Stimulated activated CD4-positive, alpha-beta T cell treated with anti-CD3 and anti-CD28 coated beads, Interleukin-4, amount 100 ng/mL, for 24 hours (primary cell): ENCODE measurements at places on chromosomes 3 and 15.

DNA sequence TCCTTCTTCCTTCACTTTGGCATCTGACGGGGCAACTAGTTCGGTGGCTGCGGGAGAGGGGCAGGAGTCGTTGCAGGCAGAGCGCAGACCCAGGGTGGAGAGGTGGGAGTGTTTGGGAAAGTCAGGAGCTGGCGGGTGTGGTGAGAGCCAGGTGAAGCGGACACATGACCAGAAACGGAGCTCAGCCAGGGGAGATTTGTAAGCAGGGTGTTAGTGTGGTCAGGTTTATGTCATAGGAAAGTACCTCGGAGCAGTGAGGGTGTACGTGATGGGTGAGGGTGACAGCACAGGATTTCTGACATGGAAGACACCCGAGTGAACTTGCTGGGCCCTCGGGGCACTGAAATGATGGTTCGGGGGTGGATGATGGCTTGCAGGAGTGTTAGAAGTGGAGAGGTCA is 247.4 kb upstream of the TPM1 start:
- DNase-seq = no peak

GRCh38 chr3:71694358-71694999 is 30.7 kb downstream of the EIF4E3 start:
- no peak for DNase-seq

- DNase-seq = no peak
Measured at GRCh38 chr15:92885224-92886041, 14.7 kb upstream of the CHD2 start.

- DNase-seq = no peak
Measured at GRCh38 chr15:81029414-81030300, 28.9 kb downstream of the TLNRD1 start.

DNA sequence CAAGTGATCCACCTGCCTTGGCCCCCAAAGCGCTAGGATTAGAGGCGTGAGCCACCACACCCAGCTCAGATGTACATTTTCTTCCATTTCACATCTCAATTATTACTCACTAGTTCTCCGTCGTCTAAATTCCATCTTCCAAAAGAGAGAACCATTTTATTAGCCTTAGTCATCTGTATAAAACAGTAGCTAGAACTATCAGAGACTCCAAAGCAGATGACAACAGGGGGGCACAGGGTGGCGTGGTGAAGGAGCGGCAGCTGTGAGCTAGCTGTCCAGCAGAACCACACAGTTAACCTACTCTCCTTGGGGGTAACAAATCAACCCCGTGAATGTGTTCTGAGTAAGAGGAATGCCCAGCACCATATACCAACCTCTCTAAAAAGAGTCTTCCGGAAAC is 7.1 kb downstream of the SLC25A20 start:
- DNase-seq = no peak

GRCh38 chr3:42381551-42382082 is 28.8 kb downstream of the LYZL4 start:
- no peak for DNase-seq

DNA sequence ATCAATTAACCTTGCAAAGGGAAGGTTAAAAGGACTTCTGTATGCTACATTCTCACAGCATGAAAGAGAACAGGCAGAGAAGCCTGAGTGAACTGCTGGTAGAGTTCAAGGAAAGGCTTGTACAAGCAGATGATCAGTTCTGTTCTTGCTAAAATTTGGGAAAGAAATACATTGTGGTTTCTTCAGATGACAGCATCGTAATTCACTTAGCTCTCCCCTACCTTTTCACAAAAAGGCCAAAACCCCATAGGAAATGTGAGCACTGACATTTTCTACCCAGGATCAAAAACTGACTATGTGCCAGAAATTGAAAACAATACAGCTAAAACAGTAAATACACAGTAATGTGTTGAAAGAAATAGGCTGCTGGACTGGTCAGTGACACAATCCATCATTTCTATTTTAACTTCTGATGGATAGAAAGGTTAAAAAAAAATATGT is 216.4 kb downstream of the DPH6 start:
- no peak for DNase-seq

- DNase-seq = no peak
Measured at GRCh38 chr3:167750272-167750971, 14.9 kb downstream of the SERPINI1 start.

DNA sequence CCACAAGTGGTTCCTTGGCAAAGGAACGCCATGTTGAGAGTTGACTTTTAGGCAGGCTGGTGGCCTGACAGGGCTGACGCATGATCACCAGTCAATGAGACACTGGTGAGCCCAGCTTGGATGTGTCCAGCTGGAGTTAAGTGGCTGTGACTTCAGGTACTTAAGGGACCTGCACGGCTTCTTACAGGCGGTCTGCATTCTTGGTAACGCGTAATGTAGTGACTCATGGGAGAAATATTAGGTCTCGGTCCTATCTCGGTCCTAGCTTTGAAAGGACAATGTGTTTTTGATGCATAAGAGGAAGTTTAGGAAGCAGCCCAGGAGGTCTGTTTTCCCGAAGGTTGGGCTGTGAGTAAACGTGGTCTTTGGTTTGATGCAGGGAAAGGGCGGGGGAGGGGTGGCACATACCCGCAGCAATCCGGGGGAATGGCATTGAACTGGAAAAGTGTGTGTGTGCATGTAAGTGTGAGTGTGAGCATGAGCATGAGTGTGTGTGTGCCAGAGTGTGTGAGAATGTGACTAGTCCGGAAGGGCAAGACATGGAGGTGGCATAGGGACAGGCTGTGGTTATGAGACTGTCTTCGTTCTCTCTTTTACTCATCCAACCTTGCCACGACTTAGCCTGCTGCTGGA is 55.3 kb downstream of the FAM43A start:
- DNase-seq = no peak

DNA sequence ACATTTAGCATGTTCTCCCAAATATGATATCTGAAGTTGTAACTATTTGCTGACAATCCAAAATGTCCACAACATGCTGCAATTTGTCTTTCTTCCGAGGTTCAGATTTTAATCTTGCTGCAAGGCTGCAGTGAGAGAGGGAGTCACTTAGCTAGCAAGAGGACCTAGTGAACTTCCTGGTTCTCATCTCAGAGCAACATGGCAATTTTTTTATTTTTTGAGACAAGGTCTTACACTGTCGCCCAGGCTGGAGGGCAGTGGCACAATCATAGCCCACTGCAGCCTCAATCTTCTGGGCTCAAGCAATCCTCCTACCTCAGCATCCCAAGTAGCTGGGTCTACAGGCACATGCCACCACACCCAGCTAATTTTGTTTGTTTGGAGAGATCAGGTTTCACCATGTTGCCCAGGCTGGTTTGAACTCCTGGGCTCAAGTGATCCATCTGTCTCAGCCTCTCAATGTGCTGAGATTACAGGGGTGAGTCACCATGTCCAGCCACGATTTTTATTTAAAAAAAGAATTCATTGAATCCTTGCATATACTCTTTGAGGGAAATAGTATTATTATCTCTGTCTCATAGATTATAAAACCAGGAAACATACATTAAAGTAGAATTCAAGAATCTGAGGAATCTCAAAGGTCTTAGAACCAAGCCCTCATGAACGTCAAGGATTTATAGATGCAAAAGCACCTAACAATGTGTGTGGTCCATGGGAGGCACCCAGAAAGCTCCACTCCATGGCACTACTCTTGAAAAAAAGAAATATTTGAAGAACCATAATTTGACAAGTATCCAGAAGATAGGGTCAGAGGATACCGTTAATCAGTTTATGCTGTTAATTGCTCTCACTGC is 9.1 kb downstream of the HDC start:
- no peak for DNase-seq

DNA sequence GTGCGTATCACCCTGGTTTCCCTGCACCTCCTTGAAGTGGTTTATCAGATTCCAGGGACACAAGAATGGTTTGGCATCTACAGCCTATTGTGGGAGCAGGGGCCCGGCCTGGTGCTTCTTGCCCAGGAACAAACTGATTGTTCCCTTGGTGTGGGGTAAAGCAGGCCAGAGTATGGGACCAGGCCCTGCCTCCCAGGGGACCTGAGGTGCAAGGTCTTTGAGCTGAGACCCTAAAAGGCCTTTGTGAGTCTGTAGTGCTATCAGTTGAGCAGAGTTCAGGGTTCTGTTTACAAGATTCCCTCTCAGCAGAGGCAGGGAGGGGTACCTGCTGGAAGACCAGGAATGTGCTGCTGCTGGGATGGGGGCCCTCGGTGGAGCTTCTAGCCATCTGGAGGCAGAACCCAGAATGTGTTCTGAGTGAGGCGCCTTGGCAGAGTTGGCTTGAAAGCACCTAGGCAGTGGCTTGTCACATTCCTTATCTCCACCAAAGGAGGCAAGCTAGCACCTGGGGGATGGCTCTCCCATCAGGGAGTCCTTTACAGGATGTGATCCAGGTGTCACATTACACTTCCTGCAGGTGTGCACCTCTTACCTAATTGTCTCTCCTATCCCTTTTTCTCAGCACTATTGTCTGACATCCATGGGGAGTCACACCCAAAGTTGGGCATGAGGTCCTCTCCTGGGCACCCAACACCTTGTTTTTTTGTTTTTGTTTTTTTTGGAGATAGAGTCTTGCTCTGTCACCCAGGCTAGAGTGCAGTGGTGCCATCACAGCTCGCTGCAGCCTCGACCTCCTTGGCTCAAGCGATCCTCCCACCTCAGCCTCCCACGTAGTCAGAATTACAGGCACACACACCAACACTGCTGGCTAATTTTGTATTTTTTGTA is 13.1 kb downstream of the FLNB start:
- no peak for DNase-seq

- no peak for DNase-seq
Measured at GRCh38 chr3:119400466-119400865, 62.9 kb downstream of the TMEM39A start.

- DNase-seq = no peak
Measured at GRCh38 chr3:170689296-170689829, 103.5 kb upstream of the SLC7A14 start.

GRCh38 chr3:54053211-54053610 is 69.1 kb upstream of the CACNA2D3 start:
- no peak for DNase-seq

DNA sequence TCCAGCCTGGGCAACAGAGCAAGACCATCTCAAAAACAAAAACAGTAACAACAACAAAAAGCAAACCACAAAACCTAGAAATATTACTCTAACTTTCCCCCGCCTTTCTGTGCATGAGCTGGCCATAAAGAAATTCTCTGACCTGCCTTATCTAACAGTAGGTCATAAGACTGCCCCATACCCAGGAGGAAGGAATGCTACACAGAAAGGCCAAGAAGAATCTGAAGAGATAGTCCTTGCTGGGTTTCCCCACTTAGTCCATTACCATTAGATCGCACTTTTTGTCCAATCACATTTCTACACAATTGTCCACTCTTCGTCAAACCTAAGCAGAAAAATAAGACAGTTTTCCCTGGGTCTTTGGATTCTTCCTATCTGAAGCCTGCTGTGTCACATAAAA is 23.5 kb downstream of the CIAO2A start:
- no peak for DNase-seq

DNA sequence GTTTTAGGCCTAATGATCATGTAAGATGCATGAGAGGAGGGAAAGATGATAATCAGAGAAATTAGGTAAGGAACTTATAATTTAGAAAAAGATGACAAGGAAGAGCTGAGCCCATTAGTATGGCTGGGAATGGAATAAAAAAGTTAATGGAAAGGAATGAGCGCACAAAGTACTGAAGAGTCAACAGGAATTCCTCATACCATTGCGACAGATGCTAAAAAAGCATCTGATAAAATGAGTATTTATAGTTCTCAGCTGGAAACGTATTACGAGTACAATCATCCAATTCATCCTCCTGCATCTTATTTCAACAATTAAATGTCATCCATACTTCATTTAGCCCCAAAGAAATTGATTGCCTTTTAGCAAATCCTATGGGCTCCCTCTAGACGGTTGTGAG is 58.9 kb downstream of the TMCC1 start:
- no peak for DNase-seq
